ENCODE measurements at places on chromosomes 16 and 17.
A peak's percentile ranks its signal among the peaks of the same experiment; 100 is the strongest.

DNA sequence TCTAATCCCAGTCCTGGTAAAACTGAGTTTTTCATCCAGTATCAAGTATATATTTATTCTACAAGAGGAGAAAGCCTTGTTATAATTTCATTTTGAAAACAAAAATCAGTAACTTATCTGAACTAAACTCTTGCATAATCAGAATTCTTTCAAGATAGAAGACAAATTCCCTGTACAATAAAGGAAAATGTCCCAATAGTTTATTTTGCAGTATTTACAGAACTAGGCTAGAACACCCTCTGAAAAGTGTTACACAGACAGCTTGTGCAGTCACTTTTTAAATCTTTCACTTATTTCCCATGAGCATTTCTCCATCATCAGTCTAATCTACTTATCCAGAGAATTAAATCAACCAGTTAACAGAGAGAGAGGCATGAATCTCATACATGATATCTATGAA, 48.5 kb downstream of the SPOP start:
- DNase-seq: no peak

- no peak for DNase-seq
Observed at GRCh38 chr17:34861864-34862263, 99.4 kb downstream of the CCT6B start.

DNA sequence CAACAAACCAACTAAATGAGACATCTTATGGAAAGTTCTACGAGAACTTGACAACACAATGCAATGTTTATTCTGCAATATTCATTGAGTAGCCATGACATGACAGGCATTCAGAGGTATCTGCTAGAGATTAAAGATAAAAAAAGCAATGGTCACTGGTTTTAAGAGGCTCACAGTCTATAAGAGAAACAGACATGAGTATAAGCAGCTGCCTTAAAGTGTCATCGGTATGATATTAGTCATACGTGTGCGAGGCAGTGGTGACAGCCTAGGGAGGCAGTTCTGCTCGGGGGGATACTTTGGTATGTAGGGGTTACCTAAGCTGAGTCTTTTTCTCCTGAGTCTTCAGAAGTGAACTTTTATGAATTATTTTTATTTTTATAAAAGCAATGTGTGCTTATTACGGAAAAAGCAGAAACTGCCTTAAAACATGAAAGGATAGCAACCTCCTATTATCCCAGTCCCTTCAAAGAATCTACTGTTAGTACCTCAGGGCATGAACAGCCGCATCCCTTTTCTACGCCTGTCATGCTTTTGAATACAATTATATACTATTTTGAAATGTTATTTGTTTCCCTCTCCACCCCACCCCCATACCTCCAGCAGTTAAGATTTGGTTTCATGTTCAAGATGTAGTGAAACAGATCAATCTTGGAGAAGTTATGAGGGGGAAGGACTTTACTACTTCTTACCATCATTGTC, 7.7 kb downstream of the ST6GALNAC1 start:
- peak; percentile 29 for DNase-seq

GRCh38 chr17:40621578-40621977, 26.0 kb downstream of the SMARCE1 start:
- no peak for DNase-seq

- DNase-seq: no peak
Observed at GRCh38 chr16:11277607-11278337, 1.5 kb upstream of the PRM2 start.
